ENCODE measurements at places on chromosomes 1 and 21.

DNA sequence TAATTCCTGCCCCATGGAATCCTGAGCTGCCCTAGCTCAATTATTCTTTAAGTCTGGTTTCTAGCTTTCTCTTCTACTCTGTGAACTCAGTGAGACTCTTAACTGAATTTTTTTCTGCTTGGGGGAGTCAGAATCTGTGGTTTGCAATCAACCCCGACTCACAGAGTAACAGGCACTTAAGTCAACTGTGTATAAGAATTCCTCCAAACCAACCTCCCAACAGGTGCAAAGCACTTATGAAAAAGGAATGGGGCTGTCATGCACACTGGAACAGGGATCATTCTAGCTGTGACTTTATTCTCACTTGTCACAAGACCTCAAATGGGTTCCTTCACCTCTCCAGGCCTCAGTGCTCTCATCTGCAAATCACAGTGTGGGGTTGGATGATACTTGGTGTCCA, 60.3 kb upstream of the SYT6 start:
- no peak for DNase-seq

- no peak for DNase-seq
Observed at GRCh38 chr1:10967090-10967489, 45.4 kb upstream of the TARDBP start.

DNA sequence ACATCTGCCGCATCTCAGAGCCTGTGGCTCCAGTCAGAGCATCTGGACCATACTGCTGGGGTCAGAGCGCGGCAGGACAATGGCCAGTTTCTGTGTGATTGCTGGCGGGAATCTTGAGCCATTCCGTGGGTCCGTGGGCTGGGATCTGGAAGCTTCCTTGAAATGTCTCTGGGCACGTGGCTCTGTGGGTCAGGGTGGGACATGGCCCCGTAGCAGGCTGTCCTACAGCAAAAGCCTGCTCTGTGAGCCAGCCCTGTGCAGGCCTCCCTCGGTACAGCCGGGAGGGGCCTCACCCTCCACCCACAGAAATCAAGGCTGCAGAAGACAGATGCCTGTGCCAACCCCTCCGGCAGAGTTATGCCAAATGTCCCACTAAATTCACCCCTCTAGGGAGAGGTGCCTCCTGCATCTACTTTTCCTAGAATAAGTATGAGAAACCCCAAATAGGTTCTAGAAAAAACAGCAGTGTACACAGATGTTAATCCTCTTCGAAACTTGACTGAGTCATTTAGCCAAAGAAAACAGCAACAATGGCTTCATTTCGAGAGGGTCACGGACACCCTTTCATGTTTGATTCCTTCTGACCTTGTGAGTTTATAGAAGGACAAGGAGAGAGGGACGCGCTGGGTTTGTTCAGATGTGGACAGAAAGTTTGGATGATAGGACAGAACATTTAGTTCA, 27.8 kb downstream of the COL18A1 start:
- DNase-seq = no peak

- no peak for DNase-seq
Observed at GRCh38 chr1:55286856-55287602, 71.9 kb upstream of the USP24 start.

- no peak for DNase-seq
Observed at GRCh38 chr1:95230768-95231191, 3.2 kb upstream of the RWDD3 start.
